ENCODE measurements at places on chromosomes 2 and 18. TPM values are rescaled to one million over a fixed set of nuclear protein-coding genes. Genes with fewer than 3 reads are reported as not detected.

IL1RL2 gene
- 1.7 TPM for total RNA-seq

MEP1B gene
- total RNA-seq: not detected

KLHL41 gene
- total RNA-seq: 0.18 TPM

DLX2 gene
- 1.4 TPM for total RNA-seq

C2orf78 gene
- not detected for total RNA-seq

Data from foreskin keratinocyte (primary cell).